ENCODE measurements at places on chromosomes 3 and 15. TPM values are rescaled to one million over a fixed set of nuclear protein-coding genes. Genes with fewer than 3 reads are reported as not detected.

- no peak overlapping the region for H3K27ac ChIP-seq
- H3K27me3 ChIP-seq = no peaks in the 10 kb centered on the region
- no peak overlapping the region for H3K4me3 ChIP-seq
Measured at GRCh38 chr3:135618123-135618522, 347.4 kb upstream of the PPP2R3A start.

Gene TPRG1
- not detected for total RNA-seq

GRCh38 chr3:171960159-171960558 lies 79.2 kb upstream of the FNDC3B start:
- no peak overlapping the region for H3K4me3 ChIP-seq
- no peaks in the 10 kb centered on the region for H3K27me3 ChIP-seq
- no peaks in the 10 kb centered on the region for H3K4me1 ChIP-seq
- DNase-seq = no peak
- H3K27ac ChIP-seq = no peak overlapping the region

Gene GOLGA8T
- not detected for total RNA-seq

Gene CMSS1
- total RNA-seq = 18.1 TPM

DNA sequence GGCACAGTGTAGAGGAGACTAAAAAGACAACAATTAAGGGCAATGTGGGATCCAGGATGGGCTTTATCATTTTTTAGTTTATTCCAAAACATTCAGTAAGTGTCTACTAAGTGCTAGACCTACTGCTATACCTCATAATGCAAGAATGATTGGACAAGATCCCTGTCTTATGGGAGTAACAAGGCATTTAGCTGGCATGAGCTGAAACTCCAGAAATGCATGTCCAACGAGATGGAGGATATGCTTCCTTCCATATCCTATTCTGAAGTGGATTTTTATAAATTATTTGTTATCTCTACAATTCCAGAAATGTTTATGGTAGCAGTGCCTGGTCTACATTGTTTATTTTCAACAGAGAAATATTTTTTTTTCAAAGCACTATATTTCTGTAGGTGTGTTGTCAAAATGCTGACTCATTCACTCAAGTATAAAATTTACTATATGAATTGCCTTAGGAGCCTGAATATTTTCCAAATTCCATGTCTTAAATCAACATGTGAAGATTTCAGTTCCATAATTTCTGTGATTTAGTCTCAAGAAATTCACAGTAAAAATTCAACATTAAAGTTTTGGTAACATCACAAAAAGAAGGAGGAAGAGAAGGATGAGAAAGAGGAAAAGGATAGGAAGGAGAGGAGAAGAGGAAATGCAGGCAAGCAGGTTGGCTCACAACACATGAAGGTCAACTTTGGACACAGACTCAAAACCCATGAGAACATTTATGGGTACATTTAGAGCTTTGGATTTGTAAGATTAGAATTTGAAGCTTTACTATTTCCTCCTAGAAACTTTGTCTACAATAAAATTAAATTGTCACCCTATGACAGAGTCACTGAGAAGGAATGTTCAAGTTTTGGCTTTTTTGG lies 88.6 kb downstream of the P3H2 start:
- H3K27ac ChIP-seq = peak overlapping the region; percentile 13
- H3K4me3 ChIP-seq = no peak overlapping the region
- H3K27me3 ChIP-seq = no peaks in the 10 kb centered on the region
- DNase-seq = peak; percentile 40
- no peaks in the 10 kb centered on the region for H3K36me3 ChIP-seq

DNA sequence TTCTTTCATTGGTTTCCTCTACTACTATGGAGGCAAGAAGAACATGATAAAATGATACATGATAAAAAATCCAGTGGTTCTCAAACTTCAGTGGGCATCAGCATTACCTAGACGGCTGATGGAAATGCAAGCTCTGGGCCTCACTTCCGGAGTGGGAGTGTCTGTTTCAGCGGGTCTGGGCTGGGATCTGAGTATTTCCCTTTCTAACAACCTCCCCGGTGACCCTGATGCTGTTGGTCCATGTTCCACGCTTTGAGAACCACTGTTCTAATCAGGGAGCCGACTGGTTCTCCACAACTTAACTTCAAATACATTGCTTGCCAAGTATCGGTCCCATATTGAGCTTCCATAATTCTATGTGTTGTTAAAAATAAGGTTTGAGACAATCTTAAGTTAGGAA lies 712.3 kb upstream of the LMCD1 start:
- H3K27me3 ChIP-seq = no peaks in the 10 kb centered on the region
- H3K4me3 ChIP-seq = no peak overlapping the region
- no peak overlapping the region for H3K27ac ChIP-seq

DNA sequence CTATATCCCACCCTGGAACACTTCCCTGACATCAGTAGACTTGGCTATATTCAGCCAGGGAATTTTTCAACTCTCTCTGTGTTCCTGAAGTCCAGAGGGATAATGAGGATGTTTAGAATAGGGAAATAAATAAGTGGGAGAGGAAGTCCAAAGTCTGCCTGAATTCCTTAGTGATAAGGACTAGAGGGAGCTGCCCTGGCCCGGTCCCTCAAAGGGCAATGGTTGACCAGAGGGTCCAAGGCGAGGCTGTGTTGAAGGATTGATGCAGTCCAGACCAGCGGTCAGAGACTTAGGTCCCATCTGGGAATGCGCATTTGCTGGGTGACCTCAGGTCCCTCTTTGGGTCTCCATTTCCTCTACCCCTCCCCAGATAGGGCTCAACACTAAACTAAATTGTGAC lies 7.9 kb downstream of the VIPR1 start:
- H3K4me3 ChIP-seq = no peak overlapping the region
- H3K27ac ChIP-seq = no peak overlapping the region
- peaks cover 27% of the 10 kb centered on the region for H3K27me3 ChIP-seq
- no peak for DNase-seq
- no peaks in the 10 kb centered on the region for H3K36me3 ChIP-seq

GRCh38 chr3:132545471-132545870 lies 51.6 kb upstream of the ACKR4 start:
- peaks cover 4% of the 10 kb centered on the region for H3K36me3 ChIP-seq
- H3K4me1 ChIP-seq = peaks cover 27% of the 10 kb centered on the region
- DNase-seq = no peak
- H3K4me3 ChIP-seq = no peak overlapping the region
- no peak overlapping the region for H3K27ac ChIP-seq
- no peaks in the 10 kb centered on the region for H3K27me3 ChIP-seq

Gene C3orf85
- total RNA-seq = not detected

GRCh38 chr3:186251948-186252619 lies 110.0 kb downstream of the DGKG start:
- no peak overlapping the region for H3K4me3 ChIP-seq
- H3K27me3 ChIP-seq = peaks cover 39% of the 10 kb centered on the region
- H3K36me3 ChIP-seq = no peaks in the 10 kb centered on the region
- no peaks in the 10 kb centered on the region for H3K4me1 ChIP-seq
- H3K27ac ChIP-seq = no peak overlapping the region

All from IMR-90 (cell line).